ENCODE measurements at places on chromosomes 3 and 15. TPM values are rescaled to one million over a fixed set of nuclear protein-coding genes. Genes with fewer than 3 reads are reported as not detected.

DNA sequence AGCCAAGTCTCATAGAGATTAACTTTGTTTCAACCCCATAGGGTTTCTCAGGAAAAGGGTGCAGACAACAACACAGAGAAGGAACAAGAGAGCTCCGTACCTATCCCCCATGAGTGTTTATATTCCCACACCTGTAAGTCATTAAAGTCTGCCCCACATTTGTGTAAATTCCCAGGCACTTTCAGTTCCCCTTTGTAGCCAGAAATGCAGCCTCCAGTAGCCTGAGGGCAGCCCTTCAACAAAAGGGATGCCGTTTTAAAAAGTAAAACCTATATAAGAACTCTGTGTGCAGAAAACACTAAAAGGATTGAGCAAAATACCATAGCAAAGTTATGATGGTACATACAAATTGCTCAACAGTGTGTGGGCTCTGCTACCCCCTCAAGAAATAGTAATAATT, 59.7 kb upstream of the TMEM108 start:
- no peak for DNase-seq

- no peak for DNase-seq
These were observed 90.8 kb downstream of the MCTP2 start for GRCh38 chr15:94322141-94322540.

- DNase-seq = no peak
These were observed 149.9 kb upstream of the NR2E3 start for GRCh38 chr15:71660501-71660900.

Gene PLA2G4F
- not detected for total RNA-seq

Data from right cardiac atrium (tissue), 5 donors.